HepG2 (cell line): ENCODE measurements at places on chromosomes 11 and 22. TPM values are rescaled to one million over a fixed set of nuclear protein-coding genes. Genes with fewer than 3 reads are reported as not detected.

DNA sequence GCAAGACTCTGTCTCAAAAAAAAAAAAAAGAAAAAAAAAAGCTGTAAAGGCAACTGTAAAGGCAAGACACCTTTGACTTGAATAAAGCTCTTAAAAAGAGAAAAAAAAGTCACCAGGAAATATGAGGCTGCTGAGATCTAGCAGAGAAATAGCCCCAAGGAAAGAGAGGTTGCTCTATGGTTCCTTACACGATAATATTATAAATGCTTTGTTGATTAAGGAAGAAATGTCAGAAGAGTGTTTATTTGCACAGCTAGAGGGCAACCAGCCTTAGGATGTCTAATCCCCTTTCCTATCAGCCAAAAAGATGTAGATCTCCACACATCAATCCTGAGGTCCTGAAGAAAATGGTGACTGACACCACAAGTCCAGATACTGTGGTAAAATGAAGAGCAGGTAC is 32.0 kb downstream of the RBFOX2 start:
- no peak for DNase-seq

KRTAP5-1 gene
- polyA plus RNA-seq = not detected in 2 replicates

DNA sequence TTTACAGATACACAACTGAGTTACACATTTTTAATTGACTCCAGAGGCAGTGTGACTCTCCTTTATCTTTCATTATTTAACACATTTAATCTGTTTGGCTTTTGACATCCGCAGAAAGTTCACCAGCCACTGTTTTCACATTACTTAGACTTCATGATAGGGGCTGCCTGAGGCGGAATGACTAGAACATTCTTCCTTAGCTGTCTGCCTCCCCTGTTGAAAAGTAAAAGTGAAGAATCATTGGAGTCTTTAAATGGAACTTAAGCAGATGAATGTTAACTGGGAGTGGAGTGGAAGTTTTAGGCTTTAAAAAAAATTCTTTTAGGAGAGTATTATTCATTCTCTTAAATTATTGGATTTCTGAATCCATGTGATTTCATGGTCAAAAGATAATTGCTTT is 229.2 kb upstream of the MTNR1B start:
- DNase-seq = no peak

GRCh38 chr11:121374286-121374985 is 77.7 kb upstream of the SORL1 start:
- no peak for DNase-seq

OR52N4 gene
- polyA plus RNA-seq = 0.18 and 0.30 TPM in 2 replicates

DNA sequence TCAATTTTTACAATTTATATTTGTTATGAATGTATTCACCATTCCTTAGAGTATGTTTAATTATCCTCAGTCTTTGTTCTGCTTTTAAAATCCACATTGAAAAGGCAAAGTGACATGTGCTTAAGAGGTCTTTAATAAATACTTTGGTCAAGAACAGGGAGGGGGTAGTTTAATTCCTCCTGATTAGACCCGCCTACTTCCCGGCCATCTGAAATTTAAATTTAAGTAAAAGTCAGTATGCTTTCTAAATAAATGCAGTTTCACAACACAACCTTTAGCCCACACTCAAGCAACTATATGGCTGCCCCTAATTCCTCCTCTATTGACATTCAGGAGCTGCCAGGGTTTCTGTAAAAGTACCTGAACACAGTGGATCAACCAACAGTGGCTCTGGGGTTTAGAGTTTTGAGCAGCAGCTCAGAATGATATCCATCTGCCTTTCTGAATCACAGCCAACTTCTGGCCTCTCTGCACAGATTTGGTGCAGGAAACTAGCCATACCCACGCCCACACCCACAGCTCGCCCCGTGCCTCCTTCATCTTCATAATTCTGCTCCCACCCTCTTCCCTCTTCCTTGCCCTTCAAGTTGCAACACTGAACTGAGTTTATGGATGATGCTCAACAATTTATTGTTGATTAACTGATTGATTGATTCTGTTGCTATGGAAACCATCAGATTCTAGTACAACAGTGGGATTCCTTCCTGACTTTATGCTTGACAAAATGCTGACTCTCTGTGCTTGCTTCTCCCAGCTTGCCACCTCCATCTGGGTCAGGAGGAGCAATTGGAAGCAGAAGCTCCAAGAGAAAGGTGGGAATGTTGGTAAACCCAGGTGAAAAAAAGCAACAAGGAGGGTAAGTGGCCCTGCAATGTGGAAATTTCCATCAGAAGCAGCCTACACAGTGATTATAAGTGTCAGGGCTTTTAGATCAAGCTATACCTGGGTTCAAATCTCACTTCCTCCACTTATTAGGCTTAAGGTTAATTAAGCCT is 70.8 kb downstream of the PANX1 start:
- no peak for DNase-seq

PANX1 gene
- 8.3 and 8.5 TPM in 2 replicates for polyA plus RNA-seq

DNA sequence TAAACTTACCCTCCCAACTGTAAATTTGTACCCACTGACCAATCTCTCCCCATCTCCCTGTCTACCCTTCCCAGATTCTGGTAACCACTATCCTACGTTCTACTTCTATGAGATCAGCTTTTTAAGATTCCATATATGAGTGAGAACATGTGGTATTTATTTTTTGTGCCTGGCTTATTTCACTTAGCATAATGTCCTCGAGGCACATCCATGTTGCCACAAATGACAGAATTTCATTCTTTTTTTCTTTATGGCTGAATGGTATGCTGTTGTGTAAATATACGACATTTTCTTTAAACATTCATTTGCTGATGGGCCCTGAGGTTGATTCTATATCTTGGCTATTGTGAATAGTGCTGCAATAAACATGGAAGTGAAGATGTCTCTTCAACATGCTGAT is 74.7 kb upstream of the RRM1 start:
- DNase-seq = no peak

RIMBP3C gene
- not detected in 2 replicates for polyA plus RNA-seq

WNT11 gene
- polyA plus RNA-seq = 0.34 and 0.42 TPM in 2 replicates

DNA sequence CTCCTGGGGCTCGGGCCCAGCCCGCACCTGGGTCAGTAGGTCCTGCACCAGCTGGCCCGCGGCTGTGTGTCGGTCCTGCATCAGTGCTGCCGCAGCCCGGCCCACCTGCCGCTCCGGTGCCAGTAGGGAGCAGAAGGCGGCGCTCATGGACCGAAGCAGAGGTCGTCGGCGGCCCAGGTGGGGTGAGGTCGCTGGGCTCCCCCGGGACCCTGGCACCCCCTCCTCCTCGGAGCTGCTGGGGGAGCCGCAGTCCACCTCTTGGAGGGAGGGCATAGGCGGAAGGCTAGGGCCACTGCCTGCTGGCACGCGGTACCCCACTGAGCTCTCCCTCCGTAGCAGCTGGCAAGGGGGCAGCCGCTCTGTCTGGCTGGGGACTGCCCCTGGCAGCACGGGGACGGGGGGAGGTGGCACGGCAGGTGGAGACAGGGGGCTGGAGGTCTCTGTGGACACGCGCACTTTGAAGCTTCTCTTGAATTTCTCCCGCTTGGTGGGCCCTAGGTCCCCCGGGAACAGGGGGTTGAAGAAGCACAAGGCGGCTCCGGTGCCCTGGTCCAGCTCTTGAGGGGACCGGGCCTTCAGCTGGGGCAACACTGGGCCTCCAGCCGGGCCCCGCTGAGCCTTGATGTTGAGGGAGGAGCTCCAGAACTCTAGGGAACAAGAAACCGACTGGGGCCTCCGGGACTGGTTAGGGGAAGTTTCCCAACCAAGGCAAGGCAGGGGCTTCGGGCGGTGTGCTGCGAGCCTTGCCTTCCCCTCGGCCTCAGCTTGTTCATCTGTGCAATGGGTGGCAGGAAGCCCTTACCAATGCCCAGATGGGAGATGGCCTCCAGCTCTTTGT is 1.4 kb downstream of the RIN1 start:
- DNase-seq = no peak

- no peak for DNase-seq
Measured at GRCh38 chr11:29985248-29985647, 31.6 kb downstream of the KCNA4 start.

DNA sequence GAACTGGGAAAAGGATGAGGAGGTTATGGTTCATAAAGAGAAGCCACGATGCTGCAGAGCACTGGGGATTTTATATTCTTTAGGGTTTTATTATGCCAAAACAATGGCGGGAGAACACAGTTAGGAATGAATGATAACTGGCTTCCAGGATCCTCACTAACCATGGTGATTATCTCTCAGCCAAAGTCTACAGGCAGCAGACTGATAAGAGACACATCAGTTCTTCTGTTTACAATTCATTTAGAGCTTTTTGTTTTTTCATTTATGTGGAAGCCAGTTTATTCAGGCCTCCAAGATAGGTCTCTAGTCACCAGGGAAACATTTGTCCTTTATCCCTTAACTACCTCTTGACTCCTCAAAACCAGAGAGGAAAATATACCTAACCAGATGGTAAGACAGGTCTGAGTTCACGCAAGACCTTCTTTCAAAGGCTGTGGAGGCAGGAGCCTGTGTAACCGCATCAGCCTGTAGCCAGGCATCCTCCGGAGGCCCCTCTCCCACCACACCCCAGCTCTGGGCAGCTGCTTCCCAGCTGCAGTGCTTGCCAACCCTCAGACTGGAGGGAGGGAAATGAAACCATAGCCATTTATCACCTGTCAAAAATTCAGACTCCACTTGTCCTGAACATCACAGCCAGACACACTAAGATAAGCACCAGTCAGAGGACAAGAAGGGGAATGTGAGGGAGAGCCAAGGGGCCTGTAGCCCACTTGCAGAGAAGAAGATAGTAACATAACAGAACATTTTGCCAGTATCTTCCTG is 57.2 kb upstream of the FAM181B start:
- no peak for DNase-seq

SLC22A6 gene
- not detected in 2 replicates for polyA plus RNA-seq

DRD4 gene
- 0.09 TPM in 2 replicates for polyA plus RNA-seq

- DNase-seq = no peak
Measured at GRCh38 chr11:94678901-94679300, 89.3 kb upstream of the AMOTL1 start.

OR5J2 gene
- polyA plus RNA-seq = not detected in 2 replicates

- DNase-seq = no peak
Measured at GRCh38 chr22:47275605-47276449, 513.4 kb downstream of the TBC1D22A start.

MS4A15 gene
- not detected in 2 replicates for polyA plus RNA-seq

SOX6 gene
- polyA plus RNA-seq = 2.0 and 2.6 TPM in 2 replicates

DNA sequence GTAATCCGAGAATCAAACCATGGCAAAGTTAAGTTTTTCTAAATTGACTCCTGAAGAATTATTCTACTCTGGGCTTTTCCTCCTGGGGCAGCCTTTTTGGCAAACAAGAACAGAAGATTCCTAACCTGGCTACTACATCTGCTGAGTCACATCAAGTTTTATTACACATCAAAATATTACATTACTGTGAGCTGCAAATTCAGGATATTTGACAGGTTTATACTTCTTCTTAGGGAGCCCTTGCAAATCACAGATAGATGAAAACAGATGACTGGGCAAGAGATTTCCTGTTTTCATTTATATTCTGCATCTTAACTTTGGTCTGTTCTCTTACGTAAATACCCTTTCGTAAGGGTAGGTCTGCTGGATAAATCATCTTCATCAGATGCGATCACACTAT is 23.6 kb downstream of the XRRA1 start:
- DNase-seq = no peak

EXPH5 gene
- under 0.01 TPM in 1 of 2 replicates, not detected in the other for polyA plus RNA-seq

OR2AG1 gene
- not detected in 2 replicates for polyA plus RNA-seq

DNA sequence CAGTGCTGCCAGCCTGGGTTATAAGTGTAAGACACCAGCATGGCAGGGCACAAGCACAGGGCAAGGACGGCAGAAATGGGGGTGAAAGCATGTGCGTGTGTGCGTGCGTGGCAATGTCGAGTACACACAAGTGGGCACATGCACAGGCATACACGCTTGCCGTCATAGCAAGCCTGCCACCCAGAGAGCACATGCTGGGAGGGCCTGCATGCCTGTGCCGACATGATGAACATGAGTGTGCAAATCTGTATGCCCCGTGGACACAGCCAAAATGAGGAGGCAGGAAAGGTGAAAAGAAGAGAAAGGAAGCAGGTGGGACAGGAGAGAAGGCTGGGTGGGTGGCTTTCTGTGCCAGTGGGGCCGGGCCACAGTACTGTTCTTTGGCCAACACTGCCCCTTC is 62.9 kb downstream of the NECTIN1 start:
- no peak for DNase-seq

- no peak for DNase-seq
Measured at GRCh38 chr22:21727768-21728167, 7.8 kb downstream of the YPEL1 start.

DNA sequence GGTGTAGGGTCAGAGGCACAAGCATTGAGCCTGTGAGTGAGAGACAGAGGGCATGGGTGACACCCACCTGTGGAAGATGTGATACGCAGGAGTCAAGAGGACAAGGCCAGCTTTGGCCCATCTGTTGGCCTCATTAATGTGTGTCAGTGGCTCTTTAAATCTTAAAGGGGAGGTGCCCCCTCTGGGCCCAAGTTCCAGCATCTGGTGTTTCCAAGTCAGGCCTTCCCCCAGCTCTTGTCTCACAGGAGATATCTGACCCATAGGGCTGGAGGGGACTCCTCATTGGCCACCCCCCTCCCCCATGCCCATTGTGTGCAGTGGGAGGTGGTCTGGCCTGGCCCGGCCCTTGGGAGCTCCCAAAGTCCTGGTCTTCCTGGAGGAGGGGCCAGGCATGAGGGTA is 8.9 kb downstream of the KCNK7 start:
- DNase-seq = no peak

- no peak for DNase-seq
Measured at GRCh38 chr11:59224351-59224928, 11.7 kb upstream of the MPEG1 start.

DNA sequence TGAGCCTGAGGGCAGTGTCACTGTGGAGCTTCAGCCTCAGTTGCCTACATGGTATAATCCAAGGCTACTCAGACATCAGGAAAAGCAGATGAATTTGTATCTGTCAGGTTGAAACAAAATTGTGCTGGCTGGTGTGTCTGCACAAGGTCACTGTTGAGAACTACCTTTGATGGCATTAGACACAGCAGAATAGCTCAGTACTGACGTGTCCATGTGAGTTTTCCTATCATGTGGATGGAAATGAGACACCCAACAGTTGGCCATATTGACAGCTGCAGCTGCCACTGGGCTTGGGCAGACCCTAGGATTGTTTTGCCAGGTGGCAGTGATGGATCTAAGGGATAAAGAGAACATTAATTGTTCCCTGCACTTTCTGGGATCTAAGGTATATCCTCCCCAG is 15.8 kb downstream of the CCDC134 start:
- DNase-seq = no peak

DNA sequence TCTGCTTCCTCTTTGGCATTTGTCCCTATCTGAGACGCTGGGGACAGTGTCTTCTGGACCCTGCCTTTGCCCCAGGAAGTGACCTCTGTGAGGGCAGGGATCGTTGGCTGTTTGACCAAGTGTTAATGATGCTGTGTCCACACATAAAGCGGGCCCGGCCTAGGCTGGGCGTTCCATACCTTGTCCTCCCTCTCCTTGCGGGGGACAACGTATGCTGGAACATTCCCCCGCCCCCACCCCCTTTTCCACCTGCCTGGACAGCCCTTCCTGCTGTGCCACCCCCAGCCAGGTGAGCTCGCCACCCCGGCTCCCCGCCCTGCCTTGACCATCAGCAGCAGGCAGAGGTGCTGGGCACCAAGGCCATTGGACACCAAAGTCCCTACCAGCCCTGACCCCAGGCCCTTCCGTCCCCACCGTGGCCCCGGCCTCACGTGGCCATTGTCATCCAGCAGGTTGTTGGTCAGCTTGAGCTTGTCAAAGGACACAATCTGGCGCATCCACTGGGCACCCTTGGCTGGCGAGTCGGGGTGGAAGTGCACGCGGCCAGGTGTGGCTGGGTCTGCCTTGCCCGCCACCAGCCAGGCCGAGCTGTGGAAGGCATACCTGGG is 4.1 kb upstream of the NUDT8 start:
- no peak for DNase-seq

- peak; percentile 99 for DNase-seq
Measured at GRCh38 chr22:23075525-23076216, 5.4 kb downstream of the GNAZ start.

GRCh38 chr11:47532597-47533213 is 20.2 kb downstream of the CELF1 start:
- DNase-seq = no peak
